ENCODE measurements at places on chromosomes 5 and 9.

- no peak for DNase-seq
These were observed 135.4 kb downstream of the ATG10 start for GRCh38 chr5:82107267-82107666.

DNA sequence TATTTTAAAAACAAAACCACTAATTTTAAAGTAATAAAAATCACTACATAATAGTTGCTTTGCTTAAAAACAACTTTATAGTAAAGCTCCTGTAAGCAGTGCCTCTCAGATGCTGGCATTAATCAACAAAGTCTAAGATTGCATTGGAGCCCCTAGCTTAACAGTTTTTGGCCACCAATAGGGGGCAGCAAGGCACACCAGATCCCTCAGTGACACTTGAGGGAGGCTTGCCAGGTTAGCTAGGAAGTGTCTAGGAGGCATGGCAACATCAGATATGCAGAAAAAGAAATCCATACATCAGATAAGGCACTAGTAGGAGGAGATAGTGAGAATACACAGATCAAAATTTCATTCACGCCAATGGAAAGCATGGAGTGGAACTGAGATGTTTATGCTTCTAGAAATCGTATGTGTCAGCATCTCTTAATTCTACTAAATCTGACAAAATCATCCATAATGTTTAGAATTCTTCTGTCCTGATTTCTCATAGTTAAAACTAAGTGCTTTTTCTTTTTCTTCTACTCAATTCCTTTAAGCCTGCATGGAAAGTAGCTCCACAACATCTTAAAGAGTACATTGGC is 73.6 kb upstream of the PAM start:
- DNase-seq, result peak; percentile 33

DNA sequence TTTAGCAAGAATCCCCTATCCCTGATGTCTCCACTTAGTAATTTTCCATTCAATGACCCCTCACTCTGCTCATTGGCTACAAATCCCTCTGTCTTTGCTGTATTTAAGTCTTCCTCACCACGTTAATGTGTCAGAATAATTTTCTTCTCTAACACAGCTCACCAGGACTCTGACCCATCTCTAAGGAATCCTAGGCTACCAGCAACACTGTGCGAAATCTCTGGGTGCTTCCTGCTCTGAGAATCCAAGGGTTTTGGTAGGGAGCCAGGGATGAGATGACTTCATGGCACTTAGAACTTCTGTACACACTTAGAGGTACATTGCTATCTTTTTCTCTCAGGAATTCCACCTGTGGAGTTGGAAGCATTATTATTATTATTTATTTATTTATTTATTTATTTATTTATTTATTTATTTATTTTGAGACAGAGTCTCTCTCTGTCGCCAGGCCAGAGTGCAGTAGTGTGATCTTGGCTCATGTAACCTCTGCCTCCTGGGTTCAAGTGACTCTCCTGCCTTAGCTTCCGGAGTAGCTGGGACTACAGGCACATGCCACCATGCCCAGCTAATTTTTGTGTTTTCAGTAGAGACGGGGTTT is 53.5 kb downstream of the FOXI1 start:
- DNase-seq, result no peak

- no peak for DNase-seq
These were observed 259.1 kb upstream of the PPP1R2B start for GRCh38 chr5:156590978-156591377.

DNA sequence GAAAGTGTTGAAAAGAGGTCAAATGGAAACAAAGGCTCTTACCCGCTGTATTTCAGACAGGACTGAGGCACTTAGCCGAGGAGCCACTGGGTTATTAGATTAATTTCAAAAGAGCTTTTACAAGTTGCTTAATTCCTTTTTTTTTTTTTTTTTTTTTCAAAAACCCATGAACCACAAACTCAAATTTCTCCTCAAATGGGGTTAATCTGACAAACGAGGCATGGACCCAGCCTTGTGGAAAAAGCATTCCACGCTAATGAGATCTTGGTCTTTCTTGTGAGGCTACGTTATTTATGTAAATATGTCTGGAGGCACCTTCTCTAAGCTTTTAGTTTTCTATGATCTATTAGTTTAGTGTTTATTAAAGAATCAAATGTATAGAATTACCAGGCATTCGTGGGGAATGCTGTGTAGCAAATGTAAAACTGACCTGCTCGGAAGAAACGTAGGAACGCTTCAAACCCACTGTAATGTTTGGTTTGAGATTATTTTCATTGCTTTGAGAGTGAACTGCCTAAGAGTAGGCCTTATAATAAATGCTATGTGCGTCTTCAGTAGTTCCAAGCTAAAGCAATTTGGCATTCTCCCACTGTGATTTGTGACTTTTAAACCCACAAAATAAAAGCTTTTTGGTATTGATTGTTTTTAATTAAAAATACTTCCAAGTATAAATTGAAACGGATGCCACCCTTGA is 134.7 kb downstream of the CDH6 start:
- no peak for DNase-seq

DNA sequence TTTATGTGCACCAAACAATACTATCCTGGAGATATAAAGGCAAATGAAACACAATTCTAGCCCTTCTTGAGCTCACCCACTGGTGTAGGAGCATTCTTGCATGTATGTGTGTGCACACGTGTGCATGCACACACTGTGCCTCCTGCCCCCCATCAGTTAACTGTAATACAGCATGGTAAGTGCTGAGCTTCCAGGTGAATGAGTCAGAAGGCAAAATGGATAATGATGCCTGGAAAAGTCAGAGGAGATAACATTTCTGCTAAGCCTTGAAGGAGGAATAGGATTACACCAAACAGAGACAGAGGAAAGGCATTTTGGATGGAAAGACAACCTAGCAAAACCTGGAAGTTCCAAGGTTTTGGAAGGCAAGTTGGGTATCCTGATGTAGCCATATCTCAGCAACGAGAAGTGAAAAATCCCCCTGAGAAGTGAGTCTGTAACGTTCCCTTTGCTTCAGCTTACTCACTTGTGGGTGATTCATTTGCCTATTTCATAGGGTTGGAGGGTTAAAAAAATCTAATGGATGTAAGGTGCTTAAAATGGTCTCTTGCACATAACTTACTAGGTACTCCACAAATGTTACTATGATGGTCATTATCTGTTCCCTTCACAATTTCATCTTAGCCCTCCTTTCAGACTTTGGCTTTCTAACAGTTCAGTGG is 101.4 kb upstream of the STC2 start:
- no peak for DNase-seq

- no peak for DNase-seq
These were observed 172.7 kb downstream of the ROR2 start for GRCh38 chr9:91777292-91777830.

- DNase-seq, result no peak
These were observed 119.7 kb upstream of the ABCA1 start for GRCh38 chr9:105047742-105048041.

GRCh38 chr9:106557996-106558667 is 304.8 kb upstream of the ZNF462 start:
- no peak for DNase-seq

DNA sequence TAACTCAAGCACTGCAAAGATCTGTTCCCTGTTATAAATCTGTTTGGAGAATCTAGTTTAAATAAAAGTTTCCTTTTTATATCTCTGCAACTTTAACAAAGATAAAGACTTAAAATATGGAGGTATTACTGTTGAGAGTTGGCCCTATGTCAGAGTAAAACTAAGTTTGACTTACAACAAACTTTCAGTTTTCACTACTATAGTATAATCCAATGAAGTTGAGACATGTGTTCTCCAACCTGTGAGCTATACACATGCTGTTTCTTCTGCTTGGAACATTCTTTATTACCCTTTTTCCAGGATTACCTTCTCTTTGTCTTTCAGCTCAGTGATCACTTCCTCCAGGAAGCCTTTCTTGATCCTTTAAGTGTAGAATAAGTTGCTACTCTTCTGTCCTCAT is 1109.3 kb downstream of the MAT2B start:
- DNase-seq, result no peak

GRCh38 chr5:173778784-173779304 is 109.3 kb upstream of the CPEB4 start:
- DNase-seq, result no peak
